HT-29 (cell line): ENCODE measurements at places on chromosomes 6 and 20. TPM values are rescaled to one million over a fixed set of nuclear protein-coding genes. Genes with fewer than 3 reads are reported as not detected.

DNA sequence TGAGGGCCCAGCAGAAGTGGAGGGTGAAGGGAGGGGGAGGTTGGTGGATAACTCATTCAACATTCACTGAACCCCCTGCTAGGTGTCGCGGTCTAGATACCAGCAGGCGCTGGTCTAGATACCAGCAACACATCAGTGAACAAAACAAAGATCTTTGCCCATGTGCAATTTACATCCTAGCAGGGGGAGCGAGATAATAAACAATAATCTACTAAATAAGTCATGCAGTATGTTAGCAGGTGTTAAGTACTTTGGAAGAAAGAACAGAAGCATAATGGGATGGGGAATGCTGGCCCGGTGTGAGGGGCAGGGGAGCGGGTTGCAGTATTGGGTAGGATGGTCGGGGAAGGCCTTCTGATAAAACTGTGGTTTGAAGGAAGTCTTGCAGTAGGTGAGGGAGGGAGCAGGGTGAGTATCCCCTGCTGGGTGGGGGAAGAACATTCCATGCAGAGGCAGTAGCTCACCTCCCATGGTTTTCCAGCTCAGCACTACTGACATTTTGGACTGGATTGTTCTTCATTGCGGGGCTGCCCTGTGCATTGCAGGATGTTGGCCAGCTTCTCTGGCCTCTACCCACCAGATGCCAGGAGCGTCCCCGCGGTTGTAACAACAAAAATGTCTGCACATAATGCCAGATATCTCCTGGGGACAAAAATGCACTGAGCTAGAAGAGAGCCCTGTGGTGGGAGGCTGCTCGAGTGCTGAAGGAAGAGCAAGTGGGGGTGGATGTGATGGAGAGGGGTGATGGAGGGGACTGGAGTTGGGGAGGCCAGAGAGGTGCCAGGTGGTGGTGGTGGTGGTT lies 117.3 kb downstream of the TOX2 start:
- DNase-seq = no peak

The ELOVL2 gene
- not detected in 2 replicates for total RNA-seq

- DNase-seq = no peak
Measured at GRCh38 chr6:149933461-149933860, 8.4 kb upstream of the ULBP2 start.

The EPPIN gene
- not detected in 2 replicates for total RNA-seq

The PHACTR3 gene
- total RNA-seq = 0.18 and 0.26 TPM in 2 replicates

GRCh38 chr6:35678021-35678654 lies 10.6 kb downstream of the FKBP5 start:
- no peak for DNase-seq

- no peak for DNase-seq
Measured at GRCh38 chr6:135323202-135323668, 142.1 kb downstream of the MYB start.

The CPXM1 gene
- not detected in 2 replicates for total RNA-seq

DNA sequence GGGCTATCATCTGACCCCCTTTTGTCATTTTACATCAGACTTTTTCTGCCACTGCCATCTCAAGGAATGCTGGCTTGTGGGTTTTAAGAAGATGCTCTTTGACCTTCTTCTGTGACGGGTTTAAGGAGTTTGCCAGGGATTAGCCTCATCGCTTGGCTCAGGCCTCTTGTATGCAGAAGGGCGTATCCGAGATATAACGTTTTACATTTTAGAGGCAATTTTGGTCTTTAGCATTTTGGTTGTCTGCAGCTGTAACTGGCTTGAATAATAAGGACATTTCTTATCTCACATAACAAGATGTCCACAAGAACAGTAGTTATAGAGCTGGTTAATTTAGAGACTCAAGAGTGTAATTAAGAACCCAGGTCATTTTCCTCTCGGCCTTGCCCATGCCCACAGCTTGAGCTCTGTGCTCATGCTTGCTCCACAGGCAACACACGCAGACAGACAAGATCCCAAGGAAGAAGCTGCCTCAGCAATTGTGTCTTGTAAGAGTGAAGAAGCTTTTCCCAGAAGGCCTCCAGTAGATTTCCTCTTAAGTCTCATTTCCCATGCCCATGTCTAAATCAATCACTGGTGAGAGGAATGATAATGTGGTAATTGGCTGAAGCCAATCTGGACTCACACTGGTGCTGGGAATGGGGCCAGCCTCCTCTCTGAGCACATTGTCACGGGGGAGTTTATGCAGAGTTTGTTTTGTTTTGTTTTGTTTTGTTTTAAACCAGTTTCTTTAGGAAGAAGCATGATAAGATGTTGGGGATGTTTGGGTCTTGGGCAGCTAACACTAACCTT lies 36.8 kb downstream of the PTCHD4 start:
- no peak for DNase-seq

- no peak for DNase-seq
Measured at GRCh38 chr20:48797275-48797825, 30.4 kb downstream of the PREX1 start.

DNA sequence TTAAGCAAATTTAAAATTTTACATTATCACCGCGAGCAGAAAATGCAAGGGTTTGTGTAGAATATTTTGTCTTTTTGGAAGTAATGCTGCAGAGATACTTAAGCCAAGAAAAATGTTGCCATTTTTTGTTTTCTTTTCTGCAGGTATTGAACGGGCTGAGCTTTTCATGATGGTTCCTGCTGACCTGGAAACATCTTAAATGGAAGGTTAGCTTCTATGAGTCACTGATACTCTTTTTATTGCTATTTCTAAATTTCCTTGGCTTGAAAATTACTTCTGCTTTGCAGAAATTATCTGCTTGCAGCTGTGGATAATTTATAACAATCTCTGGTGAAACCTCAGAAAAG lies 12.7 kb downstream of the SYTL3 start:
- no peak for DNase-seq

DNA sequence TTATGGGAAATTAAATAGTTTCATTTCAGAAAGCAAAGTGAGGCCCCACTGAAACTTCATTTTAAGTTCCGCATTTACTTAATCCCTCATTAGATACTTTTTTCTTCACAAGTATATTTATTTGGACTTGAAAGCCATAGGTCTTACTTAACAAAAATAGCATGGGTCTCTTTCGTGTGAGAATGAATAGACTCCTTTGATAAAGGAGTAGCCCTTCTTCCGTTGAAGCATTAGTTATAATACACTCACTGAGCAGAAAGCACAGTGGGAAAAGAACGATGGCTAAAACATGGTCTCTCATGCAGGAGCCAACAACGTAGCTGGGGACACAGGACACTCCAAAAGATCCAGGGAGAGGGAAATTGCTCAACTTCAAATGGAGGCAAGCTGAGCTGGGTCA lies 130.4 kb downstream of the SLC23A2 start:
- DNase-seq = no peak

The BPIFB4 gene
- not detected in 2 replicates for total RNA-seq

DNA sequence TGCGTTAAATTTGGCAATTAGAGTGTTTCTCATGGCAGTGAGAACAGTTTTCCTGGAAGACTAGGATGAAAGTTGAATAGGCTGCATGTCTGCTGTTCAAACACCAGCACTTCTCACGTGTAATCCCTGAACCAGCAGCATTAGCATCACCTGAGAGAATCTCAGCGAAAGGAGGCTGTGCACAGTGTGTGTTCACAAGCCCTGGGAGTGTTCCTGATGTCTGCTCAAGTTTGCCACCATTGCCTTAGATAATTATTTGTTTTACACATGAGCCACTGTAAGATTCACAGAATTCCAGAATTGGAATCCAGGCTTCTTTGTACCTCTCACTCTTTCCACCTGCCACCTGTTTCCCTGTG lies 117.3 kb downstream of the JARID2 start:
- no peak for DNase-seq

DNA sequence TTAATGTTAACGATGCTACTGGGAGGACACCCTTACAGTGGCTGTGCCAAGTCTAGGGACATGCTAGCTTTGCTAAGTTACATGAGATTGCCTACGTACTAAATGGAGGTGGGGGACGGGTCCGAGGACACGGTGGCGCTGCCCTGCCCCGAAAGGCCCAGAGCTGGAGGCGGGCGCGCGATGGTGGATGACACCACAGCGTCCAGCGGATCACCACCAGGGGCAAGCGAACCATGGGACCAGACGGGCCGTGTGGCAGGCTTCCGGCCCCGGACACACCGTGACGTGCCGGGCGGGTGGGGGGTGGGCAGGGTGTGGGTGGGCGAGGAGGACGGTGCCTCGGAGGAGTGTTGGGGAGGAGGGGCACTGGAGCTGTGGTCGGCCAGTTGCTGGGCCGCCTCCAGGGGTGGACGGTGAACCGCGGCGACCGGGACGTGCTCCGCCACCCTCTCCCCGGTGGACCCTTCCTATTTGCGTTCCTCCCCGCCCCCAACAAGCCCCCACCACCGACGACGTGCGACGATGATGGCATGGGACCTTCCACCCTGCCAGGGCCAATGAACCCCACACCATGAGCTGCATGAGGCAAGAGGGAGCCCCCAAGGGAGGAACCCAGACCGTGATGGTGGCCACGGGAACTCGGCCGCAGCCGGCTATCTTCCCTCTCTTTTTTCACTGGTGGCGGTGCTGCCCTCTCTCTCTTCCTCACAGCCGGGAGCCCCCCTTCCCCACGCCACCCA lies 773.3 kb upstream of the DEFB115 start:
- no peak for DNase-seq

- DNase-seq = no peak
Measured at GRCh38 chr6:150263765-150264404, 104.9 kb upstream of the IYD start.

The POU5F1 gene
- 1.7 and 2.6 TPM in 2 replicates for total RNA-seq

The CLPSL2 gene
- not detected in 2 replicates for total RNA-seq

DNA sequence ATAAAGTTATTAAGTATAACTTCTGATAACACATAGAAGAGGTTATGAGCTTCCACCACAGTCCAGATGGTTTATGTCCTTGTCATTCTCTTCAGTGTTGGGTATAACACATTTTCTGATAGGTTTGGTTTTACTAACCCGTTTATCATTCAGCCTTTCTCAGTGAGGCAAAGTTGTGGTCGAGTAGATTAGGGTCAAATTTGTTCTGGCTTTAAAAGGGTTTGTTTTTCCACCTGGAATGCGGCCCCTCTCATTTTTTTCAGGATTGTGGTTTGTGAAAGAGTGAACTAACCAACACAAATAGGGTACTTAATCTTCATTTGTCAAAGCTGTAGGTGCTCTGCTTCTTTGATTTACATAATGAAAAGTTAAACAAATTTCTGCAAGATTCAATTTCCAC lies 204.2 kb upstream of the ASCC3 start:
- no peak for DNase-seq

The BLOC1S5 gene
- total RNA-seq = 3.5 and 8.4 TPM in 2 replicates

The RAET1E gene
- 0.52 and 1.0 TPM in 2 replicates for total RNA-seq

DNA sequence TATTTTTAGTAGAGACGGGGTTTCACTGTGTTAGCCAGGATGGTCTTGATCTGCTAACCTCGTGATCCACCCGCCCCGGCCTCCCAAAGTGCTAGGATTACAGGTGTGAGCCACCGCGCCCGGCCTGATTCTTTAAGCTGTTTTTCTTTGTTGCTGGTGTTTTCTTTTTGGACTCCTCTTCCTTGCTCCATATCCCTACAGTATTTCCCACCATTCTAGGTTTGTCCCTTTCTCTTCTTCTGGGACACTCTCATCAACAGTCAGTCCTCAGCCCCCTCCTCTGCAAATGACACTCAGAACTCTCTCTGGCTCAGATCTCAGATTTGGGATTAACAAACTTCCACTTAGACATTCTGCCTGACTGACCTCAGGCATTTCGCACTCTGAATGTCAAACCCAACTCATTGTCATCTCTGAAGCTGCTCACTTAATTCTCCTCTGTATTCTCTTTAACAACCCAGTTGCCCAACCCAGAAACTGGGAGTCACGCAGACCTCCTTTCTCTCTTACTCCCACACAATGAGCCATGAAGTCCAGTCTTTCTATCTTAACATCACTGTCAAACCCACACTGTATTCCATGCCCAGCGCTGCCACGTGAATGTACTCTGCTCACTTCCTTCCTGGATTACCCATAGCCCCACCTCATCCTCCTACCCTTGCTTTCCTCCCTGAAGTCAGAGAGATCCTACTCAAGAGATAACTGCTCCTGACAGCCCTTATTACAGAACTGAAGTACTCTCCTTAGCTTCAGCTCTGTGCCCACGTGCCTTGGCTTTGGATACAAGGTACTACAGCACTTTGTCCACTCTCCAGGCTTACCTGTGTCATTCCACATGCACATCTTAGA lies 2.6 kb downstream of the MPIG6B start:
- DNase-seq = no peak

DNA sequence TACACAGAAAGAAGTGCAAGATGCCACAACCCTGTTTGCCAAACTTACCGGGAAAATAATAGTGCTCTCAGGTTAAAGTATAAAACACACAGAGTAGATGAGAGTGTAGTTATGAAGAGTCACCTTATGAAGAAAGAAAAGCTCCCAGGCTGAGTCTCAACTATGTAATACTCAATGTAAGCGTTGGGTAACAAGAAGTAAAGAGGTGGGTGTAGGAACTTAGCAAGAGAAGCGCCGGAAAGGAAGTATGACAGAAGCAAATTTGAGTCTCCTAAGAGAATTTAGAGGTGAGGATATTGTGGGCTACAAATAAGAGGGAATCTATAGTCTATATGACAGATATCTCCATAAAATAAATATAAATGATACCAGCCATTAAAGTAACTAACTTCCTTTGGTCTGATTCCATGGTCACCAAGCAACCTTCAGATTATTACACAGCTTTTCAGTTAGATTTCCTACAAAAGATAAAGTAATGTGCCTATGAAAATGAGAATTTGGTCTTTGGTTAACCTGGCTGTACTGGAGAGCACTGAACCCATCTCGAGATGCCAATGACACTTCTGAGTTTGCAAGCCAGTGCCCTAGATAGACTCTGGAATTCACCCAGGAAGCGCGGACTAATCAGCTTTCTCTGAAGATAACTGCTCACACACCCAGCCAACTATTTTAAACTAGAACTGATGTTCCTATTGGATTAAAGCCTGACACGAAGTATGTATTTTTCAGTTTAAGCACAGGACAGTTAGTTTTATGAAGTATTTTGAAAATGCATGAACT lies 1.8 kb downstream of the TUBE1 start:
- DNase-seq = no peak

- DNase-seq = no peak
Measured at GRCh38 chr6:163149279-163149848, 265.2 kb upstream of the QKI start.

The LY6G5C gene
- 0.76 and 2.1 TPM in 2 replicates for total RNA-seq

The MICA gene
- total RNA-seq = 36.1 and 39.2 TPM in 2 replicates

DNA sequence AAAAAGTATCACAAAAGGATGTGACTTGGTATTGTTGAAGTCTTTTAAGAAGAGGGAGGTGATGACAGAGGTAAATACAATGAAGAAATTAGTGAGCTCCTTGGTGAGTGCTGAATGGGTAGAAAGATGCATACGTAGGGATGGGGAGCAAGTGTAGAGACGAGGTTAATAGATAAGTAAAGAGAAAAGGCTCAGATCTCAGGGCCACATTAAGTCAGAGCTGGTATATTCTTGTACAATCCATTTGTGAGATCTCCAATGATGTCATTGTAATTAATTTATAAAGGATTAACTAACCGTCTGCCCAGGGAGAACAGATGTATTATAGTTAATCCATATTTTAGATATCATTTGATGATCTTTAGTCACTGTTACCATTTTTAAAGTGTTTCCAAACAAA lies 43.4 kb downstream of the SMPDL3A start:
- no peak for DNase-seq

- peak; percentile 37 for DNase-seq
Measured at GRCh38 chr6:18034798-18035202, 47.4 kb upstream of the KIF13A start.

The ZSCAN23 gene
- 0.64 and 1.1 TPM in 2 replicates for total RNA-seq

The SGK2 gene
- total RNA-seq = 68.2 and 69.1 TPM in 2 replicates

- DNase-seq = no peak
Measured at GRCh38 chr6:118281291-118281690, 266.8 kb upstream of the PLN start.
